ENCODE measurements at places on chromosomes 13 and 19. TPM values are rescaled to one million over a fixed set of nuclear protein-coding genes. Genes with fewer than 3 reads are reported as not detected.

Gene DCLK1
- total RNA-seq = 19.3 TPM

Gene RASAL3
- 2.3 TPM for total RNA-seq

Gene NCR1
- total RNA-seq = not detected

Gene NACC1
- 54.0 TPM for total RNA-seq

Gene HRC
- total RNA-seq = 843 TPM

Gene FOSB
- total RNA-seq = 0.32 TPM

Gene CAB39L
- total RNA-seq = 22.1 TPM

Gene ZNF264
- total RNA-seq = 16.5 TPM

Gene FFAR3
- 0.14 TPM for total RNA-seq

Gene ZNF491
- 2.8 TPM for total RNA-seq

Data from Right ventricle myocardium inferior (tissue), 1 donor.